ENCODE measurements at places on chromosomes 2 and 18.

DNA sequence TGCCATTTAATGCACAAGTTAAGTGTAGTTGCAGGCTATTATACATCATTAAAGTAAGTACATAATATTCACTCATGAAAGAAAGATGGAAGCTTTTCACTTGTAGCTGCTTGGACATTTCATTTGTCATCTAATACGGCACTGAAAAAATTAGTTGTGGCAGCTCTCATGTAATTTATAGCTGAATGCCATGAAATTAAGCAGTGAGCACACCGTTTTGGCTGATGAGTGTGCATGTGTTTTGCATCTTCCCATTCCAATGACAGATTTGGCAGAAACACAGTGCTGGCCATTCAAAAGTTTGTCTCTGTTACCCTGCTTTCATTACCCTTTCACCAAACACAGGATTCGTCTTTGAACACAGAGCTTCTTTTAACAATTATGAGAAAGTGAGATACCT, 174.0 kb downstream of the PTGR3 start:
- DNase-seq, result no peak

DNA sequence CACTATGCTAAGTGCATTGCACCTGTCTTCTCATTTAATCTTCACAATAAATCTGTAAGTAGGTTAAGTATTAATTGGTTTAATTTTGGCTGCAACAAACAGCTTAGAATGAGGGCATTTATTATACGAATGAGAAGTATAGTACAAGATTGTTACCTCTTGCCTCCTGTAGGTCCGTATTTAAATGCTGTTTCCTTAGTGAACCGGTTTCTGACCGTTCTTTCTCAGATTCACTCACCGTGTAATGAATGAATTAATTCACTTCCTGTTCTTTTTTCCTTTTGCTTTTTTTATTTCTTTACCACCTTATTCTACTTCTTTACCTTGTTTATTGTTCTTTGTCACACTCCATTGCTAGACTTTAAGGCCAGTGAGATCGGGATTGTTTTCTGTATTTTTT, 153.8 kb upstream of the RASGRP3 start:
- DNase-seq, result no peak

- no peak for DNase-seq
These were observed 126.6 kb downstream of the SH3RF3 start for GRCh38 chr2:109255654-109256053.

GRCh38 chr18:9275890-9276289, 58.7 kb upstream of the TWSG1 start:
- DNase-seq, result no peak

GRCh38 chr18:63848159-63848558, 39.3 kb upstream of the SERPINB2 start:
- no peak for DNase-seq

- DNase-seq, result no peak
These were observed 563.1 kb upstream of the PIK3C3 start for GRCh38 chr18:41391616-41392595.

DNA sequence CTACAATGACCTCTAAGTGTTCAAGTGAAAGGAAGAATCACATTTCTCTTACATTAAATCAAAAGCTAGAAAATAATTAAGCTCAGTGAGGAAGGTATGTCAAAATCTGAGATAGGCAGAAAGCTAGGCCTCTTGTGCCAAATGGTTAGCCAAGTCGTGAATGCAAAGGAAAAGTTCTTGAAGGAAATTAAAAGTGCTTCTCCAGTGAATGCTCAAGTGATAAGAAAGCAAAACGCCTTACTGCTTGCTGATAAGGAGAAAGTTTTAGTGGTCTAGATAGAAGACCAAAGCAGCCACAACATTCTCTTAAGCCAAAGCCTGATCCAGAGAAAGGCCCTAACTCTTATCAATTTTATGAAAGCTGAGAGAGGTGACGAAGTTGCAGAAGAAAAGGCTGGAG, 932.3 kb upstream of the ACVR2A start:
- no peak for DNase-seq

DNA sequence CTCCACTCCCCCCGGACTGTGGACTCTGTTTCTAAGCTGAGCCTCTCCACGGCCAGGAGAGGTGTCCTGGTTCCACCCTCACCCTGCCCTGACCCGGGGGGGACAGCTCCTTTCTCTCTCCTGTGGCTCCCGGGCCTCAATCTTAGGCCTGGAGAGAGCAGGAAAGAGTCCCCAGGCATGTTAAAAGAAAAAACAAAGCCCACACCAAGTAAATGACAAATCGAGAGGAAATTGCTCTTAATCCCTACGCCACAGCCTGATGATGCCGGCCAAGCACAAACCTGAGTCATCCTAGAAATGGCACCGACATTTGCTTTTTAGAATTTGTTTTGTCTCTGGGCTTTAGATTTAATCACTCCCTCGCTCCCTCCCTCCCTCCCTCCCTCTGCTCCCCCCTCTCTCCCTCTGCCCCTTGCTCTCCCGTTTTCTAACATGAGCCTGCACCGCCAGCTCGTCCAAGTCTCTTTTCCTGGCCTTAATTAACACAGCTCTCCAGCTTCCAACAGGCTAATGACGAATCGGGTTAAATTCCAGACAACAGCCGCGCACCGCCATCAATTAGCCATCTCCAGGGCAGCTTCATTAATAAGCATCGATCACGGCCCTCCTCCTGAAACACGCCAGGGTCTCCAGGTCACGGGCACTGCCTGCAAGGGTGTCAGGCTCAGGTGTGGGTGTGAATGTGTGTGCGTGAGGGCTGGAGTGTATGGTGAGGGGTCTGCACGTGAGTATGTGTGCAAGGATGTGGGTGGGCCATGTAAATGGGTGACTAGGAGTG, 230.8 kb downstream of the CELF4 start:
- no peak for DNase-seq

DNA sequence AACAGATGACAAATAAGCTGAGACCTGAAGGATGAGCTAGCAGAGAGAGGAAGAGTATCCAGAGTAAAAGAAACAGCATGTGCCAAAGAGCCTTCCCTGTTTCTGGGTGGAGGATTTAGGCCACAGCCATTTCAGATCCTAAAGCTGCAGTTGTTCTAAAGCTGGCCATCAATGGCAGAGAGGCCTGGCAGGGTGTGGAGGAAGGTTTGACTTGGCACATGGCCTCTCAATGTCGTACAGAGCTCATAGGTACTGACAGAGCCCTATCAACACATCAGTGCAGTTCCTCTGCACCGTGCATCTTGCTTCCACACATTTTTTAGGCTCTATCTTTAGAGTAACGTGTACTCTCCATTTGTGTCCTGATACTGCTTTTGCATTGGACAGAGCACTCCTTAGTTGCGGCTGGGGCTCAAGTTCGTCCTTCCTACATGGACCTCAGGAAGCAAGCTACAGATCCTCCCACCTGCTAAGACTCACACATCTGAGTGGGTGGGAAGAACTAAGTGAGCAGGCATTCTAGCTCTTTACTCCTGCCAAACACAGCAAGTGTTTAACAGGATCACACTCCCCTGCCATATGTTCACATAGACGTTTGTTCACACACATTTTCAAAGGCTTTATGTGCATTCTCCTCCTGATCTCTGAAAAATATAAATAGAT, 3.0 kb upstream of the CHMP3 start:
- DNase-seq, result no peak
